ENCODE measurements at places on chromosomes 1 and 21.

- DNase-seq: peak; percentile 48
Observed at GRCh38 chr1:59766227-59766855, 48.4 kb upstream of the HOOK1 start.

DNA sequence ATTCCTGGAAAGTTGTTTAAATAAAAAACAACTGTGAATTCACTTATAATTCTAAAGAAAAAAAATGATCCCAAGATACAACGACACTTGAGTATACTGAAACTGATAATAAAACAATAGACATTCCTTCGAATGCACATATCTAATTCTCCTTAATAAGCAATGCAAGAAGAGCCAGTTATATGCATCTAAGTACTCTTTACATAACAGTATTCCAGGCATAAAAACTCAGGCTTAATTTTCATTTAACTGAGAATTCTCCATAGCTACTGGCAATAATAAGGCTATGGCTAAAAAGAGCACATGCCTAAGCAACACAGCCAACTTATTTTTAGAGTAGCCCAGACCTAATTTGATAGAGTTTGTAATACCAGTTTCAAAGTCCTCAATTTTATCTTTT is 31.2 kb downstream of the SASS6 start:
- no peak for DNase-seq

- DNase-seq: no peak
Observed at GRCh38 chr1:41889506-41890414, 29.0 kb downstream of the HIVEP3 start.

DNA sequence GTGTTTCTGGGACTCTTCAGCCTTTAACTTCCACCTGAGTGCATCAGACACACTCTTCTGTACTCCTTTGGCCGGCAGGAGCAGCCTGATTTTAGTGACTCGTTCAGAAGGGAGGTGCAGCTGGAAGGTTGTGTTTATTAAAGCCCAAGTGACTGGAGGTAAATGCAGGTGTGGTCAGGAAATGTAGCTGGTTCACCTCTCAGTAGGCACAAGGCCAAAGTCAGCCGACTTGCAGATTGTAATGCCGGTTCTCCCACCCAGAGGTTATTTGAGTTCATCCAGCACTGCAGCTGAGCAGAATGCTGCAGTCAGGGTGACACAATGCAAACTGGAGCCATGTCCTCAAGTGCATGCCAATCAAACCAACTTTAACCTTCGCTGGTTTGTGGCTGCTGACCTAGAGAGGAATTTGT is 91.5 kb downstream of the SPATA46 start:
- no peak for DNase-seq

- no peak for DNase-seq
Observed at GRCh38 chr1:17539477-17540254, at the start of gene ARHGEF10L. Gene ARHGEF10L, plus strand, starts transcription at chr1:17539698. Its CDS starts 40,898 bp downstream, at chr1:17580596.

Data from SK-N-DZ (cell line).